ENCODE measurements at places on chromosomes 1 and 21. TPM values are rescaled to one million over a fixed set of nuclear protein-coding genes. Genes with fewer than 3 reads are reported as not detected.

DNA sequence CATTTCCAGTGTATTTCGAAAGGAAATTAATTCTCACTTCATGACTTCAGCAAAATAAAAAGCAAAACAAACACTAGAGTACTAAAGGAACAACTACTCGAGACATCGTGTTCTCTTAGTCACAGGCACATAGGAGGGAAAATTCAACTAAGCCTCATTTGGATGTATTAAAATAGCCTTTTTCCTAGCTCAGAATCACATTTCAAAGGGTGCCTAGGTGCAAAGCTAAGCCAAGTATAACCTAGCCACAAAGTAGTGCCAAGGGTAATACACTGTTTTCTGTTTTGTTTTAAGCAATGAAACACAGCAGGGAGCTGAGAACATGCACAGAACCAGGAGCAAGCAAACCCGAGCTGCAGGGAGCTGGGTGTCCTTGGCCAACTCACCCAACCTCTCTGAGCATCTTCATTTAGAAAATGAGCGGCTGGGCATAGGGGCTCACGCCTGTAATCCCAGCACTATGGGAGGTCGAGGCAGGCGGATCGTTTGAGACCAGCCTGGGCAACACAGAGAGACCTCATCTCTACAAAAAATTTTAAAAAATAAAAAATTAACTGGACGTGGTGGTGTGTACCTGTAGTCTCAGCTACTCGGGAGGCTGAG, 26.6 kb upstream of the ACBD6 start:
- no peak for DNase-seq

SLC25A33 gene
- 4.1 TPM for total RNA-seq

DNA sequence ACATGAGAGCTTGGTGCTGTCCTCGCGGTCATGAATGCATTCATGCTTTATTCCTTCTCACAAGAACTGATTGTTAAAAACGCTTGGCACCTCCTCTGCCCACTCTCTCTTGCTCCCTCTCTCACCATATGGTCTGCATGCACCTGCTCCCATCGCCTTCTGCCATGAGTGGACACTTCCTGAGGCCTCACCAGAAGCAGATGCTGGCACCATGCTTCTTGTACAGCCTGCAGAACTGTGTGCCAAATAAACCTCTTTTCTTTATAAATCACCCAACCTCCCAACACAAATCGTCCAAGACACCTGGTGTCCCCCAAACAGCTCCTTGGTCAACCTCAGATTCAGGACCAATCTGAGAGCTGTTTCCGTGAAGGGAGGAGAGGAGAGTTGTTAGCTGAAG, 43.3 kb upstream of the PCBP3 start:
- DNase-seq = no peak

DNA sequence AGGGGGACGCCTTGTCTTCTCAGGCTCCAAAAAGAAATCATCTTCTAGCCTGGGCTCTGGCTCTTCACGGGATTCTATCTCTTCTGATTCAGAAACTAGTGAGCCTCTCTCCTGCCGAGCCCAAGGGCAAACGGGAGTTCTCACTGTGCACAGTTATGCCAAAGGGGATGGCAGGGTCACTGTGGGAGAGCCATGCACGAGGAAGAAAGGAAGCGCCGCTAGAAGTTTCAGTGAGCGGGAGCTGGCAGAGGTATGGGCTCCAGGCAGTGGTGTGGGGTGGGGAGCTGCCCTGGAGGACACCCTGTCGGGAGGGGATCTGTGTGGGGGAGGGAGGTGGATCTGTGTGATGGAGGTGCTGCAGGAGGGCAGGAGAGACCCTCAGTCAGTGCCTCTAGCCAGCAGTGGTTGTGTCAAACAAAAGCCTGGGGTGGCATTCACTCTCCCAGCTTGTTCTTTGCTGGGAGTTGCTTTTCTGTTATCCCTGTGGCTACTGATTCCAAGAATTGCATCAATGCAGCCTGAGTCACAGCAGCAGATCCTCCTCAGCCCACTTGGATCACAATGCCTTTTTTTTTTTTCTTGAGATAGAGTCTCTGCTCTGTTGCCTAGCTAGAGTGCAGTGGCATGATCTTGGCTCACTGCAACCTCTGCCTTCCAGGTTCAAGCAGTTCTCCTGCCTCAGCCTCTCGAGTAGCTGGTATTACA, 21.8 kb downstream of the KDM4A start:
- no peak for DNase-seq

DNA sequence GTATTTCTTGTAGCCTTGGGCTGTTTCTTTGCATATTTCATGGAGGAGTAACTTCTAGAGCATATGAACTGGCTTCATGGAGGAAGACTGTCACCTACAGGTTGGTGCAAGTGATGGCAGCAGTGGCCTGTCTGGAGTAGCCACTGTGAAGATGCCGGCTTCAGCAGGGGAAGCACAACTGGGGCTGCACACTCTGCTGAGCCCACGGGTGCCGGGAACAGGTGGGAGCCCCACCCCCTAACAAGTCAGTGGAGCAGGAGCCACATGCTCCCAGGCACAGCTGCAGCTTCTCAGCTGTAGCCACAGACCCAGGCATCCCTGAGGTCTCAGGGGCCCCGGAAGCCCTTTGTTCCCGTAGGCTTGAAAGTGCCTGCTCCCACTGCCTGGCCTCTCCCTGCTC, 43.2 kb upstream of the C1orf185 start:
- DNase-seq = no peak

ADAMTSL4 gene
- total RNA-seq = 45.1 TPM

LYPD8 gene
- not detected for total RNA-seq

DNA sequence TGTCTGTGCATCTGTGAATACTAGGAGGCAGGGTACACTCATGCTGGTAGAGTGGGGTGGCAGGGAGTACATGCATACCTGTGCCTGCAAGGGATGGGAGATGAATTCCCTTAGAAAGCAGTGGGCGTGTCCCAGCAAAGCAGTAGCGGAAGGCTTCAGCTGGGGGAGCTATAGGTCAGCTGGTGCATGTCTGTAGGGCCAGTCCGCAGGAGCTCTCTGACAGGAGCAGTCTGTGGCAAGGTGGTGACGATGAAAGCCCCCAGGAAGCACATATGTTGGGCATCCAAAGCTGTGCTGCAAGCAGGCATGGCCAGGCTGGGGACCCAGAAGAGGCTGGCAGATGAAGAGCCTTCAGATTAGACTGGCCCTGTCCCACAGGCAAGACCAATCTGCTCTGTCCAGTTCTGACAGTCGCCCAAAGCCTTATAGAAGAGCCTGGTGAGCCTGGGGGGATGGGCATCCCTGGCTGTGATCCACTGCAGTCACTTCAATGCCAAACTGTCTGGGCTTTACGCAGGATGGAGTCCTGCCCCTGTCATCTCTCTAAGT, 1.8 kb upstream of the OR2M4 start:
- DNase-seq = no peak

DNA sequence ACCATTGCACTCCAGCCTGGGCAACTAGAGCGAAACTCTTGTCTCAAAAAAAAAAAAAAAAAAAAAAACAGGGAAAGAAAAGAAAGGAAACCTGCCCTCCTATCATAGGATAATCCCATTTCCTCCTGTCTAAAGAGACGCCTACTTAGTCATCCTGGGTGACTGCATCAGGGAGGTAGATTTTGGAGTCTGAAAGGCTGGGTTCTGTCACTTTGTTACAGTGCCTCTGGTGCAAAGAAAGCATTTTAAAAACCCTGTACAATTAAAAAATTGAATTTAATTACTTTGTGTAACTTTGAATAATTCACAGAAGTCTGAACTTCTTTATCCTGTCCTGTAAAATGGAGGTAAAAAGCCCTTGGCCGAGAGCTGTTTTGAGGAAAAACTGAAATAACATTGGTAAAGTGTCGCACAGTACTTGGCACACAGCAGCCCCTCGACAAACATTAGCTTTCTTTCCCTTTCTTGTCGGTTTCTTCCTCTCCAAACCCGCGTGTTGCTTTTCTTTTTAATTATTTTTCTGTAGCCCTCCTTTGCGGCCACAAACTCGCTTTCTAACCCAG, 657 bp upstream of the HDAC1 start:
- no peak for DNase-seq

GRCh38 chr1:205424901-205425600, 3.2 kb upstream of the LEMD1 start:
- no peak for DNase-seq

GRCh38 chr1:179313004-179313403, 19.4 kb downstream of the SOAT1 start:
- no peak for DNase-seq

DNA sequence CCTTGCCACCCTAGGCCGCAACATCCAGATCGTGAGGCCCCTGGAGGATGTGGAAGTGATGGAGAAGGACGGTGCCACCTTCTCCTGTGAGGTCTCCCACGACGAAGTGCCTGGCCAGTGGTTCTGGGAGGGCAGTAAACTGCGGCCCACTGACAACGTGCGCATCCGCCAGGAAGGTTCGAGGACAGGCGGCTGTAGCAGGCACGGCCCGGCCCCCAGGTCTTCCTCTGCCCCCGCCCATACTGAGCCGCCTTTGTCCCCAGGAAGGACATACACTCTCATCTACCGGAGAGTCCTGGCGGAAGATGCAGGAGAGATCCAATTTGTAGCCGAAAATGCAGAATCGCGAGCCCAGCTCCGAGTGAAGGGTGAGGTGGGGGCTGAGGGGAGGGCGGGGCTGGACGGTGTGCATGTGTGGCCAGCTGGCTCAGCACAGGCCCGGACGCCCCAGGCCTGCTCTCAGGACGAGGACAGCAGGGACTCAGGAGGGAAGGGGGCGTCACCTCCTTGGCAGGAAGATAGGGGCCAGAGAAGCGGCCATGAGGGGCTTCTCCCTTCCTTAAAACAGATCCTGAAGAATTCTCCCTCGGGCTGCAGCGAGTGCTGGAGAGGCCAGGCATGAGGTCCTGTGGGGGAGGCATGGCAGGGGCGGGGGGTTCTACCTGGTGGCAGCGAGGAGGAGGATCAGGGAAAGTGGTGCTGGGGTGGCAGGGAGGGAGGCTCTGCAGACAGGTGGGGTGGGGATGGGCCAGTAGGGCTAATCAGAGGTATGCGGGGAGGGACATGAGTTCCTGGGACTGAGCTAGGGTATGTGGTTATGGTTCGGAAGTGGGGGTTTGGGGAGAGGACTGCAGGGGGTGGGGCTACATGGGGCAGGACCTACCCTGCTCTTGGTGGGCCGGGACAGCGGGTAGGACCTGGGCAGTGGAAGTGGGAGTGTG, 69.9 kb downstream of the OBSCN start:
- DNase-seq = no peak

- DNase-seq = no peak
Measured at GRCh38 chr21:39363607-39364555, 15.0 kb upstream of the HMGN1 start.

DNA sequence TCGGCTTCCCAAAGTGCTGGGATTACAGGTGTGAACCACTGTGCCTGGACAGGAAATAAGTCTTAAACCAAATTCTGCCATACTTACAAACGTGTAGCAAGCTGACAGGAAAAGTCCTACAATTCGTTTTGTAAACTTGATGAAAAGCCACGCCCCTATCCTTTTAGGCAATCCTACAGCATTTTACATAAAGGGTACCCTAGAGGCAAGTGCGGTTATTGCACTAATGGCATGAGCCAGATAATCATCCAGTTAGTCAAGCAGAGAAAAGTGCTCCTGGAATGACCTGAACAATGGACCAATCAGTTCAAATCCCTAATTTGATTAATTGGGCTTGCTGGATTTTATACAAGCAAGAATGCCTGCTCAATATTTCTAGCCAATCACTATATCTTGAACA, 338.2 kb downstream of the KIF26B start:
- no peak for DNase-seq

DNA sequence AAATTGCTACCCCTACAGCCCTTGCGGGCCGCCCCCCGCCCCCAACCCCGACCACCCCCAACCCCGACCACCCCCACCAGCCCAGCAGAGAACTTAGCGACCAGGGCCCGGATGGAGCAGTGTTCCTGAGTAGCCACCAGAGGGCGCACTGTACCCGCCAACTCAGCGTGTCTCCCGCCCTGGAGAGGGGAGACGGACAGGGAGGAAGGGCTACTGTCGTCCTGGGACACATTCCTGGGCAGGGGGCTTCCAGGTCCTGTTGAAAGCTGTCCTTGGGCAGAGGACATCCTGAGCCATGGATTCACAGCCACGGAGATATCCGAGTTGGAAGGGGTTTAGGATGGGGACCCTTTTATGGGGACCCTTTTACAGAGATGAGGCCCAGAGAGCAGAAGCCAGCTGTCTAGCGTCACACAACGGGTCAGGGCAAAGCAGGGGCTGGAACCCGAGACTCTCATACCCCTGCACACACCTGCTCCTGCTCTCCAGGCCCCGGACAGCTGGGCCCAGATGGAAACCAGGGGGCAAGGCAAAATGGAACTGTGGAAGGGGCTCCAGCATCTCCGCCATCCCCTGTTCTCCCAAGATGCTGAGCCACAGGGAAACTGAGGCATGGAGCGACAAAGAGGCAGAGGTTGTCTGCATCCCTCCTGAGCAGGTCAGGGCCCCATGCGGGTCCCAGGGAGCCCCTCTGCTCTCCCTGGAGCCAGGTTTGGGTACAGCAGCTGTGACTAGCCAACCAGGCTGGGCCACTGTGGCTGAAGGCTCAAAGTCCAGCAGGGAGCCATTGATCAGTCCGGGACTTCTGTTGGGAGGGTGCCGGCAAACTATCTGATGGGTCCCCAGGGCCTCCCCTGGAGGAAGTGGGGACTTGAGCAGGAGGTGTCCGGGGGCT, 25.0 kb upstream of the LAPTM5 start:
- DNase-seq = peak; percentile 12

- DNase-seq = no peak
Measured at GRCh38 chr21:36075171-36075570, 5.3 kb downstream of the CBR1 start.

GRCh38 chr1:16921391-16922185, at the start of gene CROCC:
TSS of gene CROCC (plus strand) at chr1:16921931. CDS start at chr1:16922019, 88 bp downstream.
- DNase-seq = no peak
